ENCODE measurements at places on chromosomes 4 and X. TPM values are rescaled to one million over a fixed set of nuclear protein-coding genes. Genes with fewer than 3 reads are reported as not detected.
A peak's percentile ranks its signal among the peaks of the same experiment; 100 is the strongest.

ALG13 gene
- total RNA-seq: 44.3 TPM

P2RY10 gene
- total RNA-seq: not detected

MAGEC2 gene
- total RNA-seq: not detected

KLHL13 gene
- total RNA-seq: 10.0 TPM

SMIM31 gene
- total RNA-seq: not detected

IL2RG gene
- total RNA-seq: not detected

SSX4 gene
- total RNA-seq: 0.32 TPM

DNA sequence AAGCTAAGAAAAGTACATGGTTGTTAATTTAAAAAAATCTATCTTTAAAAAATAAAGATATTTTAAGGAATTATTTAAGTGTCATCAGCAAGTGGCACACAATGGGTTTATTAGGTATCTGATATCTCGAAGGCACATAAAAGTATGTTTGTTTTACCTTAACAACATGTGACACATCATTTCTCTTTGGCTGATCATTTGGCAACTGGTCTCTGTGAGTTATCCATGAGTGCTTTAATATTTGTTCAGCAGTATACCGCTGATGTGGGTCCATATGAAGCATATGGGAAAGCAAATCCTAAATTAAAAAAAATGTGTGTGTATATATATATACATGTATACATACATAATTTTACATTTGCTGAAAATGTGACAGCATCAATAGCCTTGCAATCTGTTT lies 123.2 kb downstream of the RPS6KA6 start:
- no peak overlapping the region for H3K4me3 ChIP-seq
- H3K4me1 ChIP-seq: no peaks in the 10 kb centered on the region
- no peak for DNase-seq
- H3K27ac ChIP-seq: no peak overlapping the region
- no peaks in the 10 kb centered on the region for H3K27me3 ChIP-seq

- no peak overlapping the region for H3K27ac ChIP-seq
- no peak for DNase-seq
- no peaks in the 10 kb centered on the region for H3K36me3 ChIP-seq
- no peaks in the 10 kb centered on the region for H3K4me1 ChIP-seq
Observed at GRCh38 chrX:38954520-38954919, 153.3 kb downstream of the MID1IP1 start.

DNA sequence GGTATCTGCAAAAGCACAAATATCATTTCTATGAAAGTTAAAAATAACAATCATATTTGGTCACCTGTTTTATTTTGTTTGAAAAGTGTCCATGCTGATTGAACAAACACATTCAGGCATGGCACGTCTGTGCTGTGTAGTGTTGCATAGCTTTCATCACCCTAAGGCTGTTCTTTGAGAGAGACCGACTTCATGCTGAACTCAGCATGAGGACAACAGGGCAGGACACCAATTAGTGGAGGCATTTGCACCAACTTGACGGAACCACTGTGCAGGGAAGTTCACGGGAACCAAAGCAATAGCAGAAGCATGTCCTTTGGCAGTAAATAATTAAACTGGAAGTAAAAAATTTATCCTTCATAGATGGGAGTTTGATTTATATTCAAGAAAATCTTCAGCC lies 158.4 kb upstream of the SLC7A11 start:
- no peak for DNase-seq
- H3K4me1 ChIP-seq: peaks cover 3% of the 10 kb centered on the region
- H3K4me3 ChIP-seq: no peak overlapping the region
- no peak overlapping the region for H3K27ac ChIP-seq

DNA sequence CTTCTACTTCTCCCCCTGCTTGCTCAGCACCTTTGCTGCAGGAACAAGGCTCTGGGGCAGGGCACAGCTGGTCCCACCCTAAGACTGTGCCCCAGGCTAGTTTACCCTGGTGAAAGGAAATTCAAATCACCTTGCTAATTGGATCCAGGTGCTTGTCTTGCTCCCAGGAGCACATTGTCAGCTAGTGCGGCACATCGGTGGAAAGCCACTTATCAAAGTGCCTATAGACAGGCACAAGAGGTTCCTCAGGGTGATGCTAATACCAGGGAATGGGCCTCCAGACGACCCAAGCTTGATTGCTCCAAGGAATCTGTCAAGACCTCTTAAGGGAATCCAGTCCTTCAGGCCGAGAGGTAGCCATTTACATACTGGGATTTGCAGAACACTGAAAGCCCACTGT lies 64.5 kb upstream of the PRPS1 start:
- peaks cover 14% of the 10 kb centered on the region for H3K4me1 ChIP-seq
- no peaks in the 10 kb centered on the region for H3K27me3 ChIP-seq
- 0 out of 2 replicates have a peak overlapping the region, but pooled peaks have one; percentile 6 for H3K27ac ChIP-seq
- no peaks in the 10 kb centered on the region for H3K36me3 ChIP-seq

DNA sequence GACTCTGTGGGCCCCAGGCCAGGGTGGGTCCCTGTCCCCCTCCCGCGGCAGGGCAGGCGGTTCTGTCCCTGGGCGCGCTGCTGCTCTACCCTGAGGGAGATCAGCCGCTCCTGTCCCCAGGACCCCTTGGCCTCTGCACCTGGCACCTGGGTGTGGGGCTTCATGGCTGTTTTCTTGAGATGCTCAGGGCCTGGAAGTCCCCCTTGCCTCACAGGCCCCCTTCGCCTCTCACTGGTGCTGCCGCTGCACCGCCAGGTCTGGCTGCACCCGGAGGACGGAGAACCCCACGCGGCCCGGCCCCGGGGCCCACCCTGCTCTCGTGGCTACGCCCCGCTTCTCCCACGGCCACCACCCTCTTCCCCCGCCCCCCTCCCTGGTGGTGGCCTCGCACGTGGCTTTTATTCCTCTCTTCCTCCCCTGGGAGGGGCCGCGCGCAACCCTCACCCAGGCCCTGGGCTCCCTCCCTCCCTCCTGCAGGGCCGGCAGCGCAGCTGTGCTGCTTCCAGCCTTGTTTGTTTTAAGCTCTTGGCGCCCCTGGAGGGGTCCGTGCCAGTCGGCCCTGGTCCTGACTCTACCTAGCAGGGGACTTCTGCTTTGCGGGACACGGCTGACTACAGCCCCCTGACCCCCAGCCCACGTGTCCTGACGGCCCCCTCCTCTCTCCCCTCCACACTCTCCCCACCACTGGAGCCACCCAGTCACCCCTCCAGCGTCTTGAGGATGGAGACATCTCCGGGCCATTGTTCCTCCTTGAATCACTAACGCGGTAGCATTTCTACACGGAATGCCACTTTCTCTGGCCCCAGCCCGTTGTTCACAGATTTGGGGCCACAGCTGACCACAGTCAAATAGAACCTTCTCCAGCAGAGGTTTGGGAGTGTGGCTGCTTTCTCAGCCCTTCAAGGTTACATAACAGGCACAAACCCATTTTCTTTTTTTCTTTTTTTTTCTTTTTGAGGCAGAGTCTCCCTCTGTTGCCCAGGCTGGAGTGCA lies 20.6 kb upstream of the CLDN24 start:
- H3K4me3 ChIP-seq: no peak overlapping the region
- H3K4me1 ChIP-seq: no peaks in the 10 kb centered on the region

- H3K27me3 ChIP-seq: no peaks in the 10 kb centered on the region
- H3K36me3 ChIP-seq: peaks cover 8% of the 10 kb centered on the region
- H3K27ac ChIP-seq: no peak overlapping the region
- no peak overlapping the region for H3K4me3 ChIP-seq
- no peaks in the 10 kb centered on the region for H3K4me1 ChIP-seq
Observed at GRCh38 chr4:185502386-185502785, 30.9 kb upstream of the CCDC110 start.

GRCh38 chr4:88981993-88982392 lies 75.0 kb downstream of the FAM13A start:
- H3K27me3 ChIP-seq: no peaks in the 10 kb centered on the region
- DNase-seq: no peak
- no peak overlapping the region for H3K27ac ChIP-seq
- no peak overlapping the region for H3K4me3 ChIP-seq

DNA sequence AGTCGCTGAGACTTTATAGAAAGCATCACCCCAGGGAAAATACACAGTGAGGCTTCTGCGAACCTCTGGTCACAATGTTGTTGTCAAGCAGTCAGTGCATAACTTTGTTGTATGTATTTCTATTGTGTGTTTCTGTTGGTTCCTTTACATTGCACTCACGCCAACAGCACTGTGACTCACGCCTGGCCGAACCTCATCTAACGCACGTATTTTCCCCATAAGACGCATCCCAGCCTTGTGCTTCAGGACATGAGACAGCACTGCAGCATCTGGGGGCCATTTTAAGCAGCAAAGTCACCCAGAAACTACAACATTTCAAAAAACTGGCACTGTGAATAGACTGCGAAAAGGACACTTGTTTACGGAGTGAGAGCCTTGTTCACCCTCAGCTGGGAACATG lies 30.6 kb downstream of the TBL1X start:
- DNase-seq: no peak
- H3K27ac ChIP-seq: no peak overlapping the region
- H3K4me1 ChIP-seq: no peaks in the 10 kb centered on the region
- H3K27me3 ChIP-seq: no peaks in the 10 kb centered on the region

DNA sequence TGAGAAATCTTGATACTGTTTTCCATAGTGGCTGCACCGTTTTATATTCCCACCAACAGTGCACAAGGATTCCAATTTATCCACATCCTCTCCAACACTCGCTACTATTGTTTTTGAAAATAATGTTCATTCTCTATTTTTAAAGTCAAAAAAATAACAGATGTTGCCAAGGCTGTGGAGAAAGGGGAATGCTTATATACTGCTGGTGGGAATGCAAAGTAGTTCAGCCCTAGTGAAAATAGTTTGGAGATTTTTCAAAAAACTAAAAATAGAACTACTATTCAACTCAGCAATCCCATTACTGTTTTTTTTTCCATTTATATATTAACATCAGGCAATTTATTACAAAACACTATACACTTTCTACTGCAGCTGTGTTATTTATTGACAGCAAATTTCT lies 208.7 kb downstream of the CBLL2 start:
- H3K27ac ChIP-seq: no peak overlapping the region
- no peaks in the 10 kb centered on the region for H3K4me1 ChIP-seq
- no peaks in the 10 kb centered on the region for H3K36me3 ChIP-seq
- DNase-seq: no peak

DNA sequence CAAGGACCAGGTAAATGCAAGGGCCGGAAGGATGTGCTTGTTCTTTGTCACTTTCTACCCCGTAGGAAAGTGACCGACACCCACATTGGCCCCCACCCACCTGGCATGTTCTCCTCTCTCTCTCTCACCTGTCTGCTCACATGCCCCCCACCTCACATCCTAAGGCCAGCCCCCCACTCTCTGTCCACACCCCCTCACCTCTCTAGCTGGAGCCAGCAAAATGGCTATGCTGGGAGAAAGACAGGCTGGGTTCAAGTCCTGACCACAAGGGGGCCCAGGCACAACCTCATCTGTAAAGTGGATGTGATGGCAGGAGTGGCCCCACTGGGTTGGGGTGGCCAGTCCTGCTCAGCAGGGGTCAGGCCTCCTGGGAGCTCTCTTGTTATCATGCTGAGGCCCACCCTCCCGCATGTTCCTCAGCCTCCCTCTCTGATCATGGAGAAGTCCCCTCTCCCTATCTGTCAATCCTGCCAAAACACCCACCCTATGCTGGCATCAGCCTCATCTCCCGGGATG lies 1.7 kb upstream of the PPP2R2C start:
- no peak overlapping the region for H3K4me3 ChIP-seq
- H3K27me3 ChIP-seq: peaks cover 20% of the 10 kb centered on the region
- H3K27ac ChIP-seq: no peak overlapping the region
- peak; percentile 60 for DNase-seq
- H3K4me1 ChIP-seq: peaks cover 15% of the 10 kb centered on the region
- no peaks in the 10 kb centered on the region for H3K36me3 ChIP-seq

DNA sequence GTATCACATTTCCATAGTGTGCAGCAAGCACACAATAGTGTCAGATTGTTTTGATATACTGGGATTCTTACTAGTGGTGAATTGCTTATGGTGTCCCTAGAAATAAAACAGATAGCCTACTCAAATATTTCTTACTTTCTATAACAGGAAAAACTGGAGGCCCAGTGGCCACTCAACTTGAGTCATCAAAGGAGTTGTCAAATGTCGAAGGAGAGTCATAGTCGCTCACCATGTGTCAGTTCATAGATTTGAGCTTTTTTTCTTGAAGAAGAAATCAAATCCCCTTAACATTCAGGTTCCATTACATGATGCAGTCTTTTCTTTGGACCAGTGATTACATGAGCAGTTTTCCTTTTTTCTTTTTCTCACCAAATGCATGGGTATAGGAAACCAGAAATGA lies 1271.0 kb downstream of the RAPGEF2 start:
- no peak for DNase-seq
- no peak overlapping the region for H3K27ac ChIP-seq
- no peaks in the 10 kb centered on the region for H3K27me3 ChIP-seq
- H3K36me3 ChIP-seq: no peaks in the 10 kb centered on the region
- no peaks in the 10 kb centered on the region for H3K4me1 ChIP-seq

- no peaks in the 10 kb centered on the region for H3K36me3 ChIP-seq
- no peak overlapping the region for H3K4me3 ChIP-seq
Observed at GRCh38 chrX:150012647-150013381, 74.5 kb upstream of the EOLA2 start.

DNA sequence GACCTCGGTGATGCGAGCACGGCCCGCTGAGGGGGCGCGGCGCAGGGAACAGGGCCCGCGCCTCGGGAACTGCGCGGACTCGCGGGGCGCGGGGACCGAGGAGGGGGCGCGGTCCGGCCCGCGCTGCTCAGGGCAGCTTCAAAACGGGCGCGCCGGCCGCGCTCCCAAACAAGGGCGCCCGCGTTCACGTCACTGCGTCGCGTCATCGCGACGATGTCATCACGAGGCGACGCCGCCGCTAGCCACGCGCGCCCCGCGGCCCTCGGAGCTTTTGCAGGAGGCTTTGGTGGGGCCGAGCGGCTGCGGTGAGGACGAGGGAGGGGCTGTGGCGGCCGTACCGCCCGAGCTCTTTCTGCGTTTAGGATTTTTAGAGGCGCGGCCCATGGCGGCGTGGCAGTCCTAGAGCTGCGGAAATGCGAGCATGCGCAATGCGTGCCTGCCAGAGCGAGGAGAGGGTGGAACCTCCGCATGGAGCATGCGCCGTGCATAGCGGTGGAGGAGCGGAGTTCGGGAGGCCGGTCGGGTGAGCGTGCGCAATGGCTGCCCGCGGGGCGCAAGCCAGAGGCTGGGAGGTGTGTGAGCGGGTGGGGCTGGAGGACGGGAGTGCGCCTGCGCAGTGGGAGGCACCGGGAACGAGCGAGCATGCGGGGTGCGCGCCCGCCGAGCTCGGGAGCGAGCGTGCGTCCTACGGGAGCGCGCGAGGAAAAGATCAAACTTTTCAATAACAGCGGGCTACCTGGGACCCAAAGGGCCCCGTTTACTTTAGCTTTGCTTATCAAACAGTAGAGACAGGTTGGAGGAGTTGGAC lies at the start of gene PPP2R3B:
Gene PPP2R3B (minus strand): TSS at position 140 of the 808 bp plus-strand sequence. CDS start 216 bp downstream, outside the sequence.
- peak within 1 kb of the TSS; percentile 99 for H3K4me3 ChIP-seq
- peak; percentile 98 for DNase-seq
- H3K36me3 ChIP-seq: no peaks in the 10 kb centered on the region
- H3K27ac ChIP-seq: peak within 1 kb of the TSS; percentile 100

DNA sequence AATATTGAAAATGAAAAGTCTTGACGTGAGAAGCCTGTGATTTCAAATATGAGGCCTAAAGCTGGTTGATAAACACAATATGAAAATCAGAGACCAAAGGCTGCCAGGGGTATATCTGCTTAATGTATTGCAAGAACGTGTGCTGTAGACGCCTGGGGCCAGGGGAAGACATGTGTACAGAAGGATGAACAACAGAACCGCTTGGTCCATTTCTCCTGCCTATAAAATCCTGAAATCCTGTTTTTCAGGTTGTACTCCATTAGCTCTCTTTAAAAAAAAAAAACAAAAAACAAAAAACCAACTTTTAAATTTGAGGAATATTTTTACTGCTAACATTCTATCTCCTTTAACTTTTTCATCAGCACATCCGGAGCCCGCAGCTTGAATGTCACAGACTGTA lies 109.2 kb downstream of the STOX2 start:
- H3K27ac ChIP-seq: no peak overlapping the region
- DNase-seq: no peak
- no peak overlapping the region for H3K4me3 ChIP-seq
- no peaks in the 10 kb centered on the region for H3K27me3 ChIP-seq
- H3K36me3 ChIP-seq: no peaks in the 10 kb centered on the region
